ENCODE measurements at places on chromosomes 2 and 18. TPM values are rescaled to one million over a fixed set of nuclear protein-coding genes. Genes with fewer than 3 reads are reported as not detected.

Gene ANKRD30B
- total RNA-seq, result not detected

Gene PNPT1
- total RNA-seq, result 76.5 TPM

Gene TLX2
- not detected for total RNA-seq

Gene C2orf76
- total RNA-seq, result 8.6 TPM

Gene YPEL5
- 12.3 TPM for total RNA-seq

Gene MYOM1
- 0.29 TPM for total RNA-seq

Gene SCN3A
- total RNA-seq, result not detected

Gene MYO7B
- not detected for total RNA-seq

Gene UNC80
- total RNA-seq, result 0.11 TPM

Gene SLC16A14
- total RNA-seq, result not detected

Gene ANKRD29
- not detected for total RNA-seq

Gene AFF3
- 0.02 TPM for total RNA-seq

Gene VAMP5
- total RNA-seq, result 1.1 TPM

Gene OXER1
- not detected for total RNA-seq

Gene SKOR2
- total RNA-seq, result not detected

Gene NXPH2
- total RNA-seq, result not detected

Gene ANKRD44
- total RNA-seq, result 0.25 TPM

Gene FBXO48
- 0.64 TPM for total RNA-seq

Gene SLC4A5
- not detected for total RNA-seq

Gene ABCB11
- 0.25 TPM for total RNA-seq

Gene SGPP2
- total RNA-seq, result 0.04 TPM

Gene TCF7L1
- 0.13 TPM for total RNA-seq

Gene DSG4
- not detected for total RNA-seq

Gene RSAD2
- 0.49 TPM for total RNA-seq

Gene SCN7A
- 0.07 TPM for total RNA-seq

Gene CLEC4F
- total RNA-seq, result not detected

Gene CABLES1
- total RNA-seq, result 0.07 TPM

Gene CYP1B1
- total RNA-seq, result 0.07 TPM

Gene RFTN2
- total RNA-seq, result not detected

Gene SLC25A52
- not detected for total RNA-seq

Measured in K562 (cell line).